ENCODE measurements at places on chromosomes 4 and X.

- no peak for DNase-seq
Measured at GRCh38 chr4:7907142-7907541, 32.5 kb downstream of the AFAP1 start.

GRCh38 chrX:119971184-119971583 lies 27.6 kb upstream of the NKAP start:
- no peak for DNase-seq

DNA sequence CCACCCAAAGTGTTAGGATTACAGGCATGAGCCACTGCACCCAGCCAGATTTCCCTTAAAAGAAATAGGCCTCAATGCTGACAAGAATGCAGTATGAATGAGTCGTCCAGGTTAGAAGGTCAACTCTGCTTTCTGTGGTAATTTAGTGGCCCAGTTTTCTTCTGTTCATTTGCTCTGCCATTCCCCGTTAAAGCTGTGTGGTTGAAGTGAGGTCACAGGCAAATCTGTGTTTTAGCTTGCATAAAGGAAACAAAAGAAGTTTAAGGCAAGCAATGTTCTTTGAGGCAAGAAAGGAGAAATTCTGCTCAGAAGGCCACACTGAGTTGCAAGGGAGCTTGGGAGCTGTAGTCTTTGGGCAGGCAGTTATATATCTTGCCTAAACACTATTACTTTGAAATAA lies 176.8 kb downstream of the LARP7 start:
- no peak for DNase-seq

- DNase-seq, result no peak
Measured at GRCh38 chr4:85732124-85732523, 257.2 kb downstream of the ARHGAP24 start.

DNA sequence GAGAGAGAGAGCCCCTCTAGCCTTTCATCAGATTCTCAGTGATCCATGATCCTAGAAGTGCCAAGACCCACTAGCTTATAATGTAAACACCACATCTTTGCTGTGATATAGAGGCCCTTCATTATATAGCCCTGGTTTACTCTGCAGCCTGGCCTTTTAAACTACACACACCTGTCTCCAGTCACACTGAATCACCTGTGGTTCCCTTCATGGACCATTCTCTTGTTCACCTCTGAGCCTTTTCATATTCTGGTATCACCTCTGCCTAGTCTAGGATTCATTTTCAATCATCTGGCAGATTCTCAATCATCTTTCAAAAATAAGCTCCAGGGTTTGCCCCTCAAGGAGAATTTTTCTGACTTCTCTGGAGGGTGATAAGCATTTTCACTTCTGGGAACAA lies 50.0 kb upstream of the CD40LG start:
- DNase-seq, result no peak

- DNase-seq, result no peak
Measured at GRCh38 chr4:47349326-47349725, 114.2 kb downstream of the COMMD8 start.

DNA sequence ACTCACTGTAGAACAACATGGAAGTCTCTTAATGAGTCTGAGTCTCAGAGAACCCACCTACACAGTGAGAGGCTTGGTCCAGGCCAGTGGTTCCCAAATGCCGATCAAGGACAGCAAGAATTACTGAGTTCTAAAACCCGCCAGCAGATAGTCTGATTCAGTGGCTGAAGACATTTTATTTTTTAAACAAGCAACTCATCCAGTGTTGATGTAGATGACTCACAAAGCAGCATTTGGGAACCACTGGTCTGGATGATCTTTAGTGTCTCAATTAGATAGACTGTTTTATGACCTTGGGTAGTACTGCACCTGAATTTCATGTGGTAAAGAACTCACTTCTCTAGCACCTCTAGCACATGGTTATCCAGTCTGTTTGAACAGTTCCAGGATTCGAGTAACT lies 193.6 kb downstream of the FBXW7 start:
- DNase-seq, result no peak

- DNase-seq, result no peak
Measured at GRCh38 chr4:37620176-37620575, 66.0 kb downstream of the RELL1 start.

- DNase-seq, result no peak
Measured at GRCh38 chr4:147334478-147334877, 146.4 kb upstream of the EDNRA start.

DNA sequence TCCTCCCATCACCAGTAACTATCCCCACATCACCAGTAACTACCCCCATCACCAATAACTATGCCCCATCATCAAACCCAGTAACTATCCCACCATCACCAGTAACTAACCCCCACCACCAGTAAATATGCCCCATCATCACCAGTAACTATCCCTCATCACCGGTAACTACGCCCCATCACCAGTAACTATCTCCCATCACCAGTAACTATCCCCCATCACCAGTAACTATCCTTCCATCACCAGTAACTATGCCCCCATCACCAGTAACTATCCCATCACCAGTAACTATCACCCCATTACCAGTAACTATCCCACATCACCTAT lies 2.9 kb downstream of the ASMTL start:
- DNase-seq, result no peak

DNA sequence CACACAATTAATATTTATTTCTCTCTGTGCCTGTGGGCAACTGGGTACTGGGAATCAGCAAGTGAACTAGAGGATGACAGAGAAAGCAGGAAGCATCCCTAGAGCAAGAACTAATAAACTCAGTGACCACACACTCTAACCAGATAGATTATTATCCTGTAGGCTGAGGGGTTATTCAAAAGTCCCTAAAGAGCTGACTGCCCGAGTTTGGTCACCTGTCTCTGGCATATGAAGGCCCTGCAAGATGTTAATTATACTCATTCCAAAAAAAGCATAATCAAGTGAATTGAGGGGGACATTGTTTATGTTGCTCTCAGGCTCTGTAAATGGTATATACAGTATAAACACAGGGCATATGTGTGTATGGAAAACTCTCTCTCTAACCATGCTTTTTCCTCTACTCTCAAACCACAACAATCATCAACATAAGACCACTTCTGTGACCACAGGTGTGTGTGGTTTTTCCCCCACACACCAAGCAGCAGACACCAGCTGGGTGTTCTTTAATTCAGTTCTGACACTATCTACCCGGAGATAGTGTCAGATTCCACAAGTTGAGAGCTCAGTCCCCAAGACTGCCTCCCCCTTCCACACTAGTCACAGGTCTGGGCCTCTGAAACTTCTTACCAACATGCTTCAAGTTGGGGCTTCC lies 6.2 kb upstream of the HPSE start:
- no peak for DNase-seq

DNA sequence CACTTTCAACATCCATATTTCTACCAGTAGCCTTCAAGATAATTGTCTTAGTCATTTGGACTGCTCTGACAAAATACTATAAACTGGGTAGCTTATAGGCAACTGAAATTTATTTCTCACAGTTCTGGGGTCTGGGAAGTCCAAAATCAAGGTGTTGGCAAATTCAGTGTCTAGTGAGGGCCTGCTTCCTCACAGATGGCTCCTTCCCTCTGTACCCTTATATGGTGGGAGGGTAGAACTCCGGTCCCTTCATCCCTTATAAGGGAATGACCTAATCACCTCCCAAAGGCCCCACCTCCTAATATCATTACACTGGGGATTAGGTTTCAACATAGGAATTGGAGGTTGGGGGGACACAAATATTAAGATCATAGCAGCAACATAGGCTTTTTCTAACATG lies 7.4 kb upstream of the TBC1D25 start:
- no peak for DNase-seq

DNA sequence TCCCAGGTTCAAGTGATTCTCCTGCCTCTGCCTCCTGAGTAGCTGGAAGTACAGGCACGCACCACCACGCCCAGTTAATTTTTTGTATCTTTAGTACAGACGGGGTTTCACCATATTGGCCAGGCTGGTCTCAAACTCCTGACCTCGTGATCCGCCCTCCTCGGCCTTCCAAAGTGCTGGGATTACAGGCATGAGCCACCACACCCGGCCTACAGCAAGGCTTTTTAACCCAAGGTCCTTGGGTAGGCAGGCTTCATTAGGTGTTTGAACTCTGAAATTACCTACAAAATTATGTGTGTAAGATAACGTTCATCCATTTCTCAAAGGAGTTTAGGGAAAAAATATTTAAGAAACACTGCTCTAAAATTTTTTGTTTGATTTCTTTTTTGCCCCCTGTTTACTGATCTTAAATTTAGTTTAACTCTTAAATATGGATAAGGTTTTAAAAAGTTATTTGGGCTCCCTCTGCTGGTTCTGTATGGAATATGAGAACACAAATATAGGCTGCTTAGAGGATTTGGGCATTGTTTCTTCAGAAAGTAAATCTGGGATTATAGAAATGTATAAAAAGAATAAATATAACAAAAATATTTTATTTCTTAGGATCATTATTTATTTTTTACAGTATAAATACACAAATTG lies 92.8 kb downstream of the CBR4 start:
- DNase-seq, result no peak

DNA sequence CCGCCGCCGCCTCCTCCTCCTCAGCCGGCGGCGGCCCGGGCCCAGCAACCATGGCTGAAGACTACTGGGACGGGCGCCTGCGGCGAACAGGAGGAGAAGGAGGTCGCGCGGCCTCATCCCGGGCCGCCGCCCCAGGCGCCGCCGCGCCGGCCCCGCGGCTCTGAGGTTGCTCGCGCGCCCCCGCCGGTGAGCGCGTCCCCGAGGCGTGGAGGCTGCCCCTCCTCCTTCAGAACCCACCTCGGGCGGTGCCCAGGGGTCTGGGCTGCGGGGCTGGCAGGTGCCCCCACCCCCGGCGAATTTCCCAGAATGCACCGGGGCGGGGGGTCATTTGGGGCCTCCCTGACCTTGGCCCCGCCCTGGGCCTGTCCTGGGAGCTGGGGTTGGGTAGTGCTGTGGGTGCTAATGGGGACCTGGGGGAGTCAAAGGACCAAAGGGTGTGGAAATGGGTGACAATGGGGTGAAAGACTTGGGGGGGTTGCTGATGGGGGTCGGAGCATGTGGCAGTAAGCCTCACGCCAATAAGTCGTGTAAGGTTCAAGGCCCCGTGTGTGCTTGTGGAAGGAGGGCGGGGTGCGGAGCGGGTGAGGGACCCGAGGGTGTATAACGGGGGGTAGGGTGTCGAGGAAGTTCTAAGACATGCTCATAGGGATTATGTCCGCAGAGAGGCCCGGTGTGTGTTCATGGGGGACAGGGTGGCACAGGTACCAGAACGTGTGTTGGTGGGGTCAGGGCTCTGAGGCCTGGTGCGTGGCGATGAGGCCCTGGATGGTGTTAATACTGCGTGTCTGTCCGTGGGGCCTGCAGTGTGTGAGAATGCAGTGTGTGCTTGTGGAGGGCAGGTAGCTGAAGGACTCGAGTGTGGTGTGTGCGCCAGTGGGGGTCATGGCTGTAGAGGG lies 687 bp downstream of the CDK16 start:
- DNase-seq, result peak; percentile 21

GRCh38 chrX:108704839-108705238 lies 31.5 kb downstream of the IRS4 start:
- no peak for DNase-seq

GRCh38 chrX:18873189-18873791 lies 110.6 kb downstream of the PHKA2 start:
- DNase-seq, result no peak

- DNase-seq, result no peak
Measured at GRCh38 chrX:1629244-1629643, 14.4 kb downstream of the ASMT start.

- DNase-seq, result no peak
Measured at GRCh38 chrX:39907964-39908661, 189.6 kb downstream of the BCOR start.

GRCh38 chr4:46329118-46329976 lies 60.6 kb downstream of the GABRA2 start:
- no peak for DNase-seq

- no peak for DNase-seq
Measured at GRCh38 chrX:125289209-125289608, 30.5 kb upstream of the TEX13C start.

DNA sequence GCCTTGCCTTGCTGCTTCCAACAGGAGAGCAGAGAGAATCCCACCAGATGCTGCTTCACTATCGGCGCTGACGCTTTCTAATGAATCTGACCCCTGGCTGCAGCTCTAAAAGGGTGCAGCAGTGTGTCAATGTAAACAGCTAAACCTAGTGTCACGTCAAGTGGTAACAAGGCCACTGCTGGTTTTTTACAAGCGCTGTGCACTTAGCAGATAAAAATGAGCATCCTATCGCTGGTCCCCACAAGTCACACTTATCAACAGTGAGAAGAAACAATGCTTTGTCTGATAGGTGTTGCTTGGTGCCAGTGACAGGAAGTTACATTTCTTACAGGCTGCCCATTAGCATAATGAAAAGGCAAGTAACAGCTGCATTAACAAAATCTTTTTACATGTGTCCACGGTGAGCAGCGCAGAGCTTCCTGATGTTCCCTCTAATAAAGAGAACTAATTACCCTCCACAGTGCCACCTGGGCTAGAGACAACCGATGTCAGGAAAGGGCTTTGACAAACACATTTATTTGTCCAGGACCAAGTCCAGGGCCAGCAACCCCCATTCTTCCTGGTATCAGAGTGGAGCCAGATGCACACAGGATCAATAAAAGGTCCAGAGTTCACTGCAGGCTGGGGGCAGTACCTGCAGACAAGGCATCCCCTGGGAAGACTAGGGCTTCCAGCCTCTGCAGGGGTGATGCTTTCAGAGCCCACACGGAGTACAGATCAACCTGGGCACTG lies 176.0 kb downstream of the MGST2 start:
- DNase-seq, result no peak

- no peak for DNase-seq
Measured at GRCh38 chrX:66053414-66053813, 13.5 kb upstream of the VSIG4 start.

- DNase-seq, result no peak
Measured at GRCh38 chr4:113276464-113277170, 227.2 kb downstream of the ANK2 start.

DNA sequence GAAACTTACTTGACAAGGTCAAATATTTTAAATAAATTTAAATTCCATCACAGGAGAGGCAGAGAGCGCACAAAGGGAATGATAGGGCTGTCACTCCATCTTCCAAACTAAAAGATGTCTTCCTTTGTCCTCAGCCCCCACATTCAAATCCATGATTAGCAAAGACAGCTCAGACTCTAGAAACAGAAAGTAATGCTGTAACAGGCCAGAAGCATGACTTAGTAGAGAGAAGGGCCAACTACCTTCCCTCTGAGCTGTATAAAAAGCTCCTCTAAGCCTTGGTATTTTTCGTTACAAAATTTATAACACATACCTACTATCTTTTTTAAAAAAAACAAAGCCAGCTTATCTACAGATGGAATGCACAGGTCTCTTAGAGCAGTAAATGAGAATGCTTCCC lies 207.4 kb downstream of the MAPK10 start:
- no peak for DNase-seq

DNA sequence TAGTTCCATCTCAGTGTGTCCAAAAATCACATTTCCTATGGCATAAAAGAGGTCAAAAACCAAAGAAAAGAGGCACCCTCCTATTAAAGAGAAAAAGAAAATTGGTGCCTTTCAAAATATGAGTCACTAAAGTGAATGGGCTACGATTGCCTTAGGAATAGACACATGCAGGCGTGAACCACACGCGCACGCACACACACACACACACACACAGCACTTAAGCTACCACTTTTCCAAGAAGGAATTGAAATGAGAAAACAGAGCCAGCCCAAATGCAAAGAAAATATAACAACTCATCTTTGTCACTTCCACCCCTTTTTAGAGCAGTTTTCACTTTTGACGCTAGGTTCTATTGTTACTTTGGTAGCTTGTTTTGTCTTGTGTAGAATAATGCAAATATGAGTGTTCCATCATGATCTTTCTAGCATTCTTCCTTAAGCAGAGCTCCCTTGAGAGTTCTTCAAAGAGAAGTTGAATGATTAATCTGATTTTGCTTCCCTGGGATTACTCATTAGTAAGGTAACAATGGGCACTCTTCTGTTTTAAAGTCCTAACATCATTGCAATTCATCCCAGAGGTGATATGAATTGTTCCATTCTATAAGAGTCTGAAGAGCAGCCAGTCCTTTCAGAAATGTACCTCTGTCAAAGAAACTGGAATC lies 239.2 kb upstream of the GNPDA2 start:
- DNase-seq, result no peak
